ENCODE measurements at places on chromosomes 4 and X.

DNA sequence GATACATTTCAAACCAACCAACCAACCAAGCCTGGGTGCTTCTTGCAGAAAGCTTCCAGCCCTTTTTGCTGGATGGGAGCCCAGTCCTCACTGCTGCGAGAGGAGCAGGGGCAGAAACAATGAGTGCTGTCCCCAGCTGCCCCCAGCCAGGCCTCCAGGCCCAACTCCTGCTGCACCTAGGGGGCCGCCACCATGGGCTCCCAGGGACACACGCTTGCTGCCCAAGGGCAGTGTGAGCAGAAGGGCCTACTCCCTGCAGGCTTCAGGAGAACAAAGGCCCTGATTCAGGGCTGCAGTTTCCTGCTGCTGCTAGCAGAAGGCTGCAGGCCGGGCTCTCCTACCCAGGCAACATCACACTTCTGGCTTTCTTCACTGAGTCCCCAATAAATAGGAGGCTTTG lies 37.7 kb upstream of the ENPP6 start:
- ATAC-seq = no peak

DNA sequence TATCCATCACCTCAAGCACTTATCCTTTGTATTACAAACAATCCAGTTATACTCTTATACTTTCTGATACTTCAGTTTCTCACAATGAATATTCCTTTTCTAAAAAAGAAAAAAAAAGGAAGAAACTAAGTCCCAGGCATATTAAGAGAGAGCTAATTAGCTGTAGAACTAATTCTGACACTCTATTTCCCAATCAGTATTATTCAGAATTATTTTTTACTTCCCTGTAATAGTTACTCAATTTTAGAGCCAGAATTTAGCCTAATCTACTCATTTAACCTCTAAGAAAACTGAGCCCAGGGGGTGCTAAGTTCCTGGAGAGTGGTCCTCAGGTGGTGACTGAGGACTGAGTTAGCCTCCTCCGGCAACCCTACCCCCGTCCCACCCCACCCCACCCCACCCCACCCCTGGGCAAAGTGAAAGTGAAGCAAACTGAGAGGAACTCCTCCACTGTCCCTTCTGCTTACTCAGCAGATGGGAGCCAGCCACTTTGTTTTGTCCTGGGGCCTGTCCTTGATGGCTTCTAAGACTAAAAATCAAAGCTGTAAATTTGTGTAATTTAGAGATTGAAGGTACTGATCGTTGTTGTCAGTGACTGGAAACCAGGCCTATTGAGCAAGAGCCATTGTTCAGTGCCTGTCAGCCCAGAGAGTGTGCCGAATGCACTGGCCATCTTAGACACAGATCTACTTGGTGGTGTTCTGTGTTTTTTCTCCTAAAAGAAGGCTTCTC lies 162.1 kb downstream of the CBR4 start:
- ATAC-seq = peak; percentile 47

- ATAC-seq = no peak
These were observed 395.6 kb upstream of the DIPK2B start for GRCh38 chrX:45596188-45596808.

DNA sequence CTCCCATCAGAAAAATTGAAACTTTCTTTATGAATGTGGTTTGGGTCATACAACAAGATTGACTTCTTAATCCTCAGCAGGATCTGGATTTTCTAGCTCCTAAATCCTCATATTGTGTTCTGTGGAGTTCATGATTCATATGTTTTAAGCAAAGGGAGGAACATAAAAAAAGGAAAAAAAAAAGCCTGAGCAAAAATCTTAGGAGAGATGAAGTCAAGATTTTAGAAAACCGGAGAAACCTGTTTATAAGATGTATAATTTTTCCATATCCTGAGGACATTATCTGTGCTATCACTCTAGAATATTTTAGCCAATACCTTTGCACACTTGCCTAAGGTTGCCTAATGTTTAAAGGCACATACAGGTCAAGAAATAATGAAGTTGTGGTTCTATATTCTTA lies 7.0 kb upstream of the EREG start:
- ATAC-seq = peak; percentile 83

- peak; percentile 70 for ATAC-seq
These were observed 26.1 kb upstream of the CBLL2 start for GRCh38 chrX:22246620-22247019.

GRCh38 chr4:138805736-138806135 lies 209.8 kb upstream of the NOCT start:
- no peak for ATAC-seq

DNA sequence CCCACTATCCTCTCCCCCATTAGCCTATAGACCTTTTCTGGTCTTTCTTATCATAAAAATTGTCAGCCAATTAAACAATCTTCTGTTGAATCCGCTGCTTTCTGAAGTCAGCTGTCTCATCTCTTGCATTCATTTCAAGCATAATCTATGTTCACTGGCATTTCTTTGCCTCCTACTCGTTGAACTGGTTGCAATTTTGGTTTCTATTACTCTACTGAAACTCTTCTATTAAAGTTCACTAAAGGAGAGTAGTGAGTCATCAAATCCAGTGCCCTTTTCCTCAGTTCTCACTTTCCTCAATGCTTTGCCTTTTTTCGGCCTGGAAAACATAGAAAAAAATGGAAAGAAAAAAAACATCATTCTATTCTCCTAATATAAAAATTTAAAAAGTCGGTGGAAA lies 23.9 kb upstream of the CXCL13 start:
- ATAC-seq = peak; percentile 61

GRCh38 chr4:99652596-99653436 lies 4.8 kb downstream of the C4orf54 start:
- ATAC-seq = no peak

- ATAC-seq = no peak
These were observed 7.7 kb upstream of the OCIAD2 start for GRCh38 chr4:48914311-48914710.

DNA sequence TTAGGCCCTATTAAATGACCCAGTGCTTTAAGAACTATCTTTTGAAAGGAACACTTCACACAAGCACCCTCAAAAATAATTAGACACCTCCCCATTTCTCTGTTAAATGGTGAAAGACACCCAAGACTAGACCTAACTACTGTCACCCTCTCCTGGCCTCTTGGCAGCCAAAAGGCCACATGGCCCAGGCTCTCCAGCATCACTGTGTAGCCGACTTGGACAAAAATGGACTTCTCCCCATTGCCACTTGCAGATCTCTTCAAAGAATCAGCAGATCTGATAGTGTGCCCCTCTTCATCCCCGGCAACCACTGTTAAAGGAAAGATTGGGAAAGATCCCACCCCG lies 2.0 kb downstream of the MID1IP1 start:
- no peak for ATAC-seq

DNA sequence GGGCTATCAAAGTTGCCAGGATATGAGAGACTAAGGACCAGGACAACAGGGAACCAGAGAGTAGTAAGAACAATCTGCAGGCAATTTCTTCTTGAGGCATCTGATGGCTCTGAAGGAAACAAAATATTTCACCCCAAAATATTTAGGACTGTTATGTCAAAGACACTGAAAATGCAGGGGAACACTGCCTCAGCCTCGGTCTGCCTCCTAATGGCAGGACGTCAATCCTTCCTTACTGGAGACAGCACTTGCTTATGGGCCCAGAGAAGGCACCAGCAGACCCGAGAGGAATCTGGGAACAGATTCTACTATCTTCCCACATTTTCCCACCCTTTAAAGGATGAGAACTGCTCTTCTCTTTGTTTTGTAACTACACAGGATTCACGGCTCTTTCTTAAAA lies 23.3 kb downstream of the RNF150 start:
- no peak for ATAC-seq

GRCh38 chrX:153864101-153864500 lies 21.9 kb downstream of the L1CAM start:
- no peak for ATAC-seq

DNA sequence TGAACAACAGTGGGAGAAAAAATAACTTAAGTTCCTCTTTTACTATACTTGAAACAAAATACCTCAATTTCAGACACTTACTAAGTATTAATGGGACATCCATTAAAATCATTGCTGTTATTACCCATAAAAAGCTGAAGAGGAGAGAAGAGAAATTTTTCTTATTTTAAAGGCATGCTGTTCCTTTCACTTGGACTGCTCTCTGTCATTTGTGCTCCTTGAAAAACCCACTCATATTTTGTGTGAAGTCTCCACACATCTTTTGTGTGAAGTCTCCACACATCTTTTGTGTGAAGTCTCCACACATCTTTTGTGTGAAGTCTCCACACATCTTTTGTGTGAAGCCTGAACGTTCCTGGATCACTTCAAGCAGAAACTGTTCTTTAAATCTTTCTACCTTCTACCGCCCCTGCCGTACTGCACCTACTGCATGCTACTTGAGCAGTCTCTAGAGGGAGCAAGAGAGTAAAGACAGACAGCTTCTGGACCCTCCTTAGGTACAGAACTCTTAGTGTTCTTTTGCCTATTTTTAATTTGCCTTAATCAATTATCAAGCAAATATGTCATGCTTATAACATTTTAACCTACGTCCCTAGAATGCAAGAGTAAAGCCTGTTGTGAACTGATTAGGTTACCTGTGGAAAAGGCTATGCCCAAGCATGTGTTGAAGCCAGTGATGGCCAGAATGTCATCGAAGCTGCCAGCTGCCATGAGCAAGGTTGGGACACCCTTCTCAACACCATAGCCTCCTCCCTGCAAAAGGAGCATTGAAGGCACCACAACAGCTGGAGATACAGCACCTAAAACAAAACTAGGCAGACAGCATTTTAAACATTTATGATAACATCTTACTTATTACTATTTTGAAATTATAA lies 27.1 kb upstream of the SLC9B1 start:
- ATAC-seq = peak; percentile 61

- ATAC-seq = no peak
These were observed 63.8 kb downstream of the CORIN start for GRCh38 chr4:47774079-47774478.

- no peak for ATAC-seq
These were observed 132.4 kb downstream of the ATOH1 start for GRCh38 chr4:93960916-93961315.

GRCh38 chrX:84363051-84363450 lies 139.2 kb downstream of the HDX start:
- ATAC-seq = no peak

DNA sequence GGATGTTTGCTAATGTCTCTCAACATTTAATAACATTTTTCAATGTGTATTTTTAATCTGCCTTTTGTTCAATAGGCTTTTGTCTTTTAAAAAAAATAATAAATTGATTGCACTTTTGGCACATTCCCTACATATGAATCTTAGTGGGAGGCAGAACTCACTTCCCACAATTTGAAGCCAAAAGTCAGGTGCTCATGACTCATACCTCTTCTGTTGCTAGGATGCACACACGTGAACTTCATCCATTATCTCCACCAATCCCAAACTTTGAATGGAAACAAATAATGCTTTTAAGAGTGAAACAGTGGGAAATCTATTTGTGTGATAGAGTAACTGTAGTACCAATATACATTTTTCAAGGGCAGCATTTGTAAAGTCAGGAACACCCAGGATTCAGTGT lies 260.5 kb downstream of the IQCM start:
- no peak for ATAC-seq

DNA sequence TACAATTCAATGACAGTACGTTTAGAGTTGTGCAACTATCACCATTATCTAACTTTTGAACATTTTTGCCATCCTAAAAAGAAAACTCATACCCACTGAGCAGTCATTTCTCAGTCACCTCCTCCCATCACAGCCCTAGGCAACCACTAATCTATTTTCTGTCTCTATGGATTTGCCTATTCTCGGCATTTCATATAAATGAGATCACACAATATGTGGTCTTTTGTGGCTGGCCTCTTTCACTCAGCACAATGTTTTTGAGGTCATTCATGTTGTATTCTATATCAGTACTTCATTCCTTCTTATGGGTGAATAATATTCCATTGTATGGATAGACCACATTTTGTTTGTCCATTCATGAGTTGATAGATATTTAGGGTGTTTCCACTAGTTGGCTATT lies 103.0 kb downstream of the PPEF1 start:
- ATAC-seq = no peak

DNA sequence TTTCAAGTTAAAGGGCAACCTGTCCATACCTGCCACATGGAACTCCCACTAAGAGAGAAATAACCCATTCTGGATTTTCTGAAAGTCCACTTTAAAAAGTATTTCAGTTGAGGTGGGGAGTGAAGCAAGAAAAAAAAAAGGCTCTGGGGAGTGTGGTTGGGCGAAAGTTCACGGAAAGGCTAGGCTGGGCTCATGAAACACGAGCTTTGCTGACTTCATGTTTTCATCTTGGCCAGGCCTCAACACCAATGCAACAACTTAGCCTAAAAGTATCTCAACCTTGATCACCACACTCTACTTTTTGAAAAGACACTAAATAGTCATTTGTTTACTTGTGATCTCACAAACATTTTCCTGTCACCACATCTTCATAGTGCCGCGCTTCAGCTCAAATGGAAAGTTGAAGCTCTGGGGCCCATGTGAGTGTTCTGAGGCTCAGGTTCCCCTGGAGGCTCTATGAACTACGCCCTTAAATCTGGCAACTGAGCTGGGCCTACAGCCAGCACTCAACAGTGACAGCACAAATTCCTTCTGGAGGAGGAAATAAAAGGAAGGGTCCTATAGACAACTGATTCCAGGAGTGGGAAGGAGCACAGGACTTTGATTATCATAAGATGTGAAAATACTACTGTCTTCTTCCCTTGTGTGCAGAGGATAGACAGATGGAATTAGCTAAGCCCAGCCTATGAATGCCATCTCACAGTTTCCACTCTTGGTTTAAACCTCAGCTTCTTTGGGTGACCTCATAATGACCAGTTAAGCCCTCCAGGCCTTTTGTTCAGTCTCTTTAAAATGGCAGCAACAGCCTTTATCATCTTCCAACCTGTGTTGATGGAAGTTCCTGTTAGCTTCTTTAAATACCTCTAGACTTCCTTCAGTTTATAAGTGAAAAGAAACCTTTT lies 5.1 kb downstream of the CD40LG start:
- ATAC-seq = no peak

DNA sequence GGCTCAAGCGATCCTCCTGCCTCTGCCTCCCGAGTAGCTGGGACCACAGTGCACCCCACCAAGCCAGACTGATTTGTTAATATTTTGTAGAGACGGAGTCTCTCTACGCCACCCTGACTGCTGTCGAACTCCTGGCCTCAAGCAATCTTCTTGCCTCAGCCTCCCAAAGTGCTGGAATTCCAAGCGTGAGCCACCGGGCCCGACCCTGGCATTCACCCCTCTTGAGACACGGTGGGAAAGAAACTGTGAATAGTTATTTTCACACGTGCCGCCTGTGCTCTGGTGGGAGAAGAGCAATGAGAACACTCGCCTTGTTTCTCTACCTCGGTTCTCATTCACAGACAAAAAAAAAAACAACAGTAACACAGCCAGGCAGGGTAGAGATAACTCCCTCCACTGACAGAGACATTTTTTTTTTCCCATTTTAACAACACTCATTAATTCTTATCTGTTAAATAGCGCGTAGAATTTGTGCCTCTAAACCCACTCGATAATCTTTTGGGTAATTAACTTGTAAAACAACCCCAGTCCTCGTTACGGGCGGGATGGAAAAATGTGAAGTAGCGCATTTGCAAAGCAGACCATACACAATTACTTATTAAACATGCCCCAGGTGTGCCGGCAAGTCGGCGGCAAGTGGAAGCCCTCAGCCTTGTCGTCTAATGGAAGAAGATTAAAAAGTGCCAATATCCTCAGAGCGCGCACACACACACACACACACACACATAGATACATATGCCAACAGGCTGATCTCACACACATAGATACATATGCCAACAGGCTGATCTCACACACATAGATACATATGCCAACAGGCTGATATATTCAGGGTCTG lies 103.3 kb downstream of the DHRSX start:
- ATAC-seq = no peak
